ENCODE measurements at places on chromosomes 3 and 15.
A peak's percentile ranks its signal among the peaks of the same experiment; 100 is the strongest.

- DNase-seq: no peak
These were observed 2.5 kb upstream of the TFDP2 start for GRCh38 chr3:142151828-142152227.

GRCh38 chr3:6248528-6248927 is 612.4 kb upstream of the GRM7 start:
- DNase-seq: no peak

DNA sequence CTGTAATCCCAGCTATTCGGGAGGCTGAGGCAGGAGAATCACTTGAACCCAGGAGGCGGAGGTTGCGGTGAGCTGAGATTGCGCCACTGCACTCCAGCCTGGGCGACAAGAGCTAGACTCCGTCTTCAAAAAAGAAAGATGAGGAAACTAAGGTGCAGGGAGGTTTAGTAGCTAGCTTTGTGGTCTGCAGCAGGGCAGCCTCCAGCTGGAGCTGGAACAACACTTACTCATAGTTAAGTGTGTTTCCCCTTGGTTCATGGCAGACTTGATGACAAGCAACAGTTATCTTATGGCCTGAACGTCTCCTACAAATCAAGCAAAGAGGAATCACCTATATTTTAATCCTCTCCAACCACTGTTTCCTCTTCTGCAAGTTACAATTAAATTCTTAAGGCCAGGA is 12.6 kb downstream of the KAT2B start:
- DNase-seq: no peak

DNA sequence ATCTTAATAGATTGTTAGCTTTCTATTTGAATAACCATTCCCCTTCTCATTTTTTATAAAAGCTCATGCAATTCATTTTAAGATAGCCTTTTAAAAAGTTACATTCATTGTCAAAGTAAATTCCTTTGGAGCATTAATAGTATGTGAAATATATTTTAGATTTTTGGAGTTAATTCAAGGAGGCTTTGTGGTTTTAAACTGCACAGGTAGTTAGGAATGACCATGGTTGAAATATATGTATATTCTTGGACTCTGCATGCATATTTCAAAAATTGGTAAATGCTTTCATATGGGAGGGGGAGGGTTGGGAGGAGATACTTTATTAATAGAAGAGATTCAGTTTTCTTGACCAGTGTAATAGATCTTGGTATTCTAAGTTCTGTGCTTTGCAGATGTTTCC is 244.4 kb upstream of the C2CD4B start:
- no peak for DNase-seq

- DNase-seq: peak; percentile 18
These were observed 62.5 kb downstream of the SFMBT1 start for GRCh38 chr3:52983336-52983807.

GRCh38 chr3:13415997-13416793 is 3.9 kb downstream of the NUP210 start:
- no peak for DNase-seq

DNA sequence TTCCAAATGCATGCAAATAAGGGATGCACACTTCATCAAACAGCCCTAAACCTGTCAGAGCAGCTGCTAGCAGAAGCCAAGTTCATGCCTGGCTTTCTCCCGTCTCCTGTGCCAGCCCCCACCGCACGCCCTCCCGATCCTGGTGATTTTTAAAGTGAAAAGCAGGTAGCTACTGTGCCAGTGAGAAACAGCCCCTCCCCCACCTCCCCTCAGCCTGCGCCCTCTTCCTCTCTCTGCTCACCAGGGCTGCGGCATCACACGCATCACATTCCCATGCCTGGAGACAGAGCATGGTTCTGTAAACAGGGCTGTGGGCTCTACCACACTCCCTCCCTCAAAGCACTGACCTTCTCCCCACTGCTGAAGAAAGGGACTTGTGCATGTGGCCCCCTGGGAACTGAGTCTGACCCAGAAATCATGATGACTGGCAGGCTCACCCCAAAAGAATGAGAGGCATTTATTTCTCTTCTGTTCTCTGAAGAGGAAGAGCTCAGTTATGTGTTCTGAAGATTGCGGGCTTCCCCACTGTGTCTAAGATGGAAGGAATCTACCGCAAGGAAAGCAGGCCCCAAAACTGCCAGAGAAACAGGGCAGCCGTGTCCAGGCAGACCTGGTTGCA is 14.5 kb upstream of the SLC6A1 start:
- DNase-seq: no peak

DNA sequence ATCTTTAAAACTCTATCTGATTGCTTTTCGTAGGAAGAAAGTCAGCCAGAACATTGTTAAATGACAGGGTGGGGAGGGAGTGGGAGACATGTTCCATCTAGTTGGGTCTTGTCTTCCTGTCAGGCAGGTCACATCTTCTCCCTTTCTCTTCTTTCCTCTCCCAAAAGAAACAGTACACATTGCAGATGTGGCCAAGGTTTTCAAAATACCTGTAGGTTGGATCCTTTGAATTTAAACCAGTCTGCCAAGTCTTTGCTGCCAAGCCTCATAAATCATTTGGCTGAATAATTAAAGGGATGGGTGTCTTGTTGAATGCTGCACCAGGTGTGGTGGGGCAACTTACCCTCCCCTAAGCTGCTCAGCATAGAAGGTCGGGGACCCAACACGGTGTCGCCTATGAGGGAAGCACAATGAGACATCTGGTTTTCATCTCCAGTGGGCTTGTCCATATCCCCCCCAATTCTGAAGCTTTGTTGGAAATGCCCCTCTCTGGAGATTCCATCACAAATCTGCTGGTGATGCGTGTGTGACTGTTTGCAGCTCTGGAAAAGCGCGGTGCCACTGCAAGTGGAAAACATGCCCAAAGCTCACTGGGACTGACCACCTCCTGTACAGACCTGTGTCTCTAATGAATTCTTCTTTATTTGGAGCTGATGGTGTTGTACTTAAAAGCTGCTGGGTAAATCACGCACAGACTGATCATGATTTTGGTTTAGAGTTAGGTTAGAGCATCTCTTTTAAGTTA is 112.6 kb downstream of the FILIP1L start:
- DNase-seq: no peak

DNA sequence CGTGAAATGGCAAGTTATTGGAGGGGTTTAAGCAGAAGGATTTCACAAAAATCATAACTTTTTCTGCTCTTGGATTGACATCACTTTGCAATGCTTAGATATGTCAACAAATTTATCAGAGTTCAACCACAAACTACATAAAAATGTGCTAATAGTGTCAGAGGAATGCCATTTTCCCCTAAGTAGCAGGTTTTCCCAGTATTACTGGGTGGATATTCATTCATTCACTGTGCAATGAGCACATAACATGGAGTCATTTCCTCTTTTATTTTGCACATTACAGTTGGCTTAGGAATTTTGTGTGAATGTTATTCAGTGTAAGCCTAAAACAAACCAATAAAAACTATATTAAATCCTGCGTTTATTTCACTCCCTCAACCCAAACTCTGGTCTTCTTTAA is 537.3 kb upstream of the MCTP2 start:
- no peak for DNase-seq

GRCh38 chr3:14771593-14772497 is 46.9 kb upstream of the FGD5 start:
- no peak for DNase-seq

Measured in activated T-cell treated with anti-CD3 and anti-CD28 coated beads for 1 hour (primary cell).